Activated CD4-positive, CD25-positive, alpha-beta regulatory T cell (primary cell): ENCODE measurements at places on chromosomes 3 and 15.

DNA sequence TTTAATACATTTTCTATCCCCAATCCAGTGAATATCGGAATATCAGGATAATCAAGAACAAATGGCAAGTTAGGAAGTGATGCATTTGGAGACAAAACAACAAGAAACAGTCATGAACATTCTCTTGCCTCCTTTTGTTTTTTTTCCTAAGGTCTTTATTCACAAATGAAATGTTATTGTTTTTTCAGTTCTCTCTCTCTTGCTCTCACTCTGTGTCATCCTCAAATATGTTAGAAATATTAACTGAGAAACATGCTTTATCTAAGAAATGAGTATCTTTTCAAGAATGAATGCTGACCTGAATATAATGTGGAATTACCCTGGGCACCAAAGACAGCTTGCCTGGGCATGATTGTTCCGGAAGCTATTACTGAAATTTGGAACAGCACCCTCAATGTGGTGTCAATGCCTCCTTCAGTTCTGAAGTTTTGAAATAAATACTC, 51.3 kb downstream of the RBMS3 start:
- no peak for DNase-seq

GRCh38 chr3:4231041-4231440, 72.1 kb upstream of the SETMAR start:
- DNase-seq, result no peak

GRCh38 chr3:20078194-20078714, 38.0 kb downstream of the KAT2B start:
- no peak for DNase-seq

GRCh38 chr3:169969174-169970095, 2.8 kb downstream of the SEC62 start:
- no peak for DNase-seq

DNA sequence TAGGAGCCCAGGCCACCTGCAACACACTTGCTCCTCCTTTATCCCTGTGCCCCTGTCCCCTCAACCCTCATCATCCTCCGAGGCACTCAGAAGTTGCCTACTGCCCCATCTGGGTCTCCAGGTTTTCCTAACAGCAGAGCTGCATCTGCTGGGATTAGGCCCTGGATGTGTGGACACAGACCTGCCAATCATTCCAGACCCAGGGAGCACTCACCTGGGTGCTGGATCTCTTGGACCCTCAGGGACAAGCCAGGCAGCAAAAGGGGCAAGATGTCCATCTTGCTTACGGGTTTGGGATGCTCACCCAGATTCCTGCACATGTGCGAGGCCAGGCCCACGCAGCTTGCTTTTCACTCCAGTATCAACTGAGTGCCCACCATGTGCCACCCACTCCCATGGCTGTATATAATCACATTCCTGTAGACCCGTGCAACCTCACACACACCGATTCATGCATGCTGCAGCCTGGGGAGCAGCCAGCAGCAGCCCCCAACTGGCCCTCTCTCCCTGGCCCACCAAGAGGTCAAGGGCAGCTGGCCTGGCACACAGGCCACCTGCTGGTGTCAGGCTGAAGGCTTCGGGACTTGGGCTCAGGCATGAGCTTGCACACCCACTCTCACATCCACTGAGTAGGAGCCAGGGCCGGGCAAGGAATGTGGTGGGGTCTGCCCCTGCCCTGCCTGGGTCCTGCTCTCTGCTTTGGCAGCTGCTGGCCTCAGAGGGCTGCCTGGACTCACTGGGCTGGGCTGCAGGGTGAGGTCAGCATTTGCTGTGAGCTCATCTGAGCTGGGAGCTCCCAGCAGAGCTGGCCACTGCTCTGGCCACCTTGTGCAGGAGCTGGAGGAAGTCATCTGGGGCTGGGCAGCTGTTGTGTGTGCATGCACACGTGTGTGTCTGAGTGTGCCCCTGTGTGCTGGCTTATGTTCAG, 14.9 kb downstream of the PRKCD start:
- DNase-seq, result no peak

DNA sequence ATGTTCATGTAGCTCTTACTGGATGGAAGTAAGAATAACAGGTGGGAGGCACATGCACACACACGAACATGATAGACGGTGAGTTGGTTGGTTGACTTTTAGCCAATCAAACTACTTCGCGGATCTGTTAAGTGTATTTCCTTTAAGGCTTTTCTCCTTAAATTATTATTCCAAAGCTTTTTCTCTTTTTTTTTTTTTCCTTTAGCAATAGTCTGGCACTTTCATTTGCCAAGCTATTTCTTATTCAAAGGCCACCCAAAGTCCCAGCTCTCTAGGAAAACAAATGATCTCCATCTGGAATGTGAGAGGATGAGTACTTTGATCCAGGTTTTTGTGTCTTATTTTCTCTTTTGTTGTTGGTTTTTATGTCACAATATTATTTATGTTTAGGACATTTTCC, 141.1 kb downstream of the TPRG1 start:
- DNase-seq, result no peak

GRCh38 chr15:32669896-32670611, 28.5 kb downstream of the SCG5 start:
- DNase-seq, result no peak

GRCh38 chr3:136957751-136958288, at the start of gene IL20RB:
Gene IL20RB, plus strand, starts transcription at chr3:136957983. Its CDS starts 131 bp downstream, at chr3:136958114.
- DNase-seq, result no peak

DNA sequence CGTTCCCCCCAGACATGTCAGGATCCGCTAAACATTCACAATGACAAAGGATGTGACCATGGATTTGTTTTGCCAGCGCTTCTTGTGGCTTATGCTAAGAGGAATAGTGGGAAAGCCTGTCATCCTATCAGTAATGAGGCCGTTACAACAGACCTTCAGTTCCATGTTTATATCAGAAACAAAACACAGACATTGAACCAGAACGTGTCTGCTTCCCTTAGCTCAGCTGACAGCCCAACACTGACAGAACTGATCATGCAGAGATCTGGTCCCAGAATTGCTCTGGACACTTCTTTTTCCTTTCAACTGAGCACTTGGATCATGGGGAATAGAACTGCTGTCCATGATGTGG, 58.3 kb upstream of the MYZAP start:
- no peak for DNase-seq

GRCh38 chr3:184716622-184717398, 4.9 kb upstream of the MAGEF1 start:
- no peak for DNase-seq

- no peak for DNase-seq
These were observed 13.2 kb downstream of the TSPAN3 start for GRCh38 chr15:77057685-77058084.

DNA sequence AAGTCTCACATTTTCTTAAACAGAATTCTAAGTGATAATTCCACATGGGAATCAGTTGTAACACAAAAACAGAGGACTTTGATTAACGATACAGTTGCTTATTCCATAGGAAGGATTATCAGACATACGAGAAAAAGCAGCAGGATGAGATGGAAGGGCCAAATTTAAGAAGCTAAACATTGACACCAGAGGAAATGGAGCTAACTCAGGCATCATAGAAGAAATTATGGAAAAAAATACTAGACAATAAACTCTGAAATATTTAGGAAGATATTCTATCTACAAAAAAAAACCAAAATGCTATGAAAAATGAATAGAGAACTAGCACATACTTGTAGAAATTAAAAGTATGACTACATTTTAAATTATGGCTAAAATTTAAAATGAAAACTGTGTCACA, 776.1 kb downstream of the ROBO1 start:
- DNase-seq, result no peak

DNA sequence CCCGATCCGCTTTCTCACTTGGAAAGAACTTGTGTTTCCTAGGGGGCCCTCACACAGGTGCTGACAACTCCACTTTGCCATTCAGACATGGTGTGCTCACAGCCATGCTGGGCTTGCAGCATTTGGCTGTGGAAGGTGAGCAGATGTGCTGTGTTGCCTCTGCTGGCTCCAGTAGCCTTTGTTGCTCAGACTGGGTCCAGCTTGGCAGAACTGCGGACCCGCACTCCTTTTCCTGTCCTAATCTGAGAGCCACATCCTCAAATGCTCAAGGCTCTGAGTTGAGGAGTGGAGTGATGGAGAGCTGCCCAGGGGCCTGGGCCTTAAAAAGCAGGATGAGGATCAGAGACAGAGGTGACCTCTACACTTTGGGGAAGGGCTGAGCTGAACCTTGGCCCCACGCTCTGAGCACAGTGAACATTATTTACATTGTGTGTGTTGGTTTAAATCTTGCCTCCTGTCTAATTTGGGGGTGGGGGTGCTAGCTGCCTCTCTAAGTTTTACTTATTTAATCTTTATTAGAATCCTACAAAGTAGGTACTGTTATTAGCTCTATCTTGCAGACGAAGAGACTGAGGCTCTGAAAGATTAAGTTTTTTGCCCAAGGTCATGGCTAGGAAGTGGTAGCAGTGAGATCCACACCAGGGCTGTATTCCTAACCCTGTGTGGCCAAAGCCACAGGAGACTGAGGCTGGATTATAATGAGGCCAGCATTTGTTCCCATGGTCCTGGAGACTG, 17.2 kb downstream of the ACOX2 start:
- no peak for DNase-seq

DNA sequence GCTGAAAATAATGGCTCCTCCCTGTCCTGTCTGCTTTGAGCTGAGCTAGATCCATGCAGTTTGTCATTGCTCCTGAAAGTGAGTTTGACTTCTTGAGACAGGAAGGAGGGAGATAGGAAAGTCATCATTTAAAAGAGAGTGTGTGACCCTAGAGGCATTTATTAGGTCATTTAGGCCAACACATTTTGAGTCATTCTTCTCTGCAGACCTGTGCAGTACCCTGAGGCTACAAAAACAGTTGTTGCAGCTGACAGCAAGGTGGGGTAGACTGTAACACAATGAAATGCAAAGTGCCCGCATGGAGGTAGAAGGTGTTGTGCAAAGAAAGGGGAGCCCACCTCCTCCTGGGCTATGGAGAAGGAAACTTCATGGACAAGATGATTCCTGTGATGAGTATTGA, 102.8 kb upstream of the PFN2 start:
- no peak for DNase-seq

- DNase-seq, result no peak
These were observed 272.7 kb downstream of the MECOM start for GRCh38 chr3:169390741-169391305.

DNA sequence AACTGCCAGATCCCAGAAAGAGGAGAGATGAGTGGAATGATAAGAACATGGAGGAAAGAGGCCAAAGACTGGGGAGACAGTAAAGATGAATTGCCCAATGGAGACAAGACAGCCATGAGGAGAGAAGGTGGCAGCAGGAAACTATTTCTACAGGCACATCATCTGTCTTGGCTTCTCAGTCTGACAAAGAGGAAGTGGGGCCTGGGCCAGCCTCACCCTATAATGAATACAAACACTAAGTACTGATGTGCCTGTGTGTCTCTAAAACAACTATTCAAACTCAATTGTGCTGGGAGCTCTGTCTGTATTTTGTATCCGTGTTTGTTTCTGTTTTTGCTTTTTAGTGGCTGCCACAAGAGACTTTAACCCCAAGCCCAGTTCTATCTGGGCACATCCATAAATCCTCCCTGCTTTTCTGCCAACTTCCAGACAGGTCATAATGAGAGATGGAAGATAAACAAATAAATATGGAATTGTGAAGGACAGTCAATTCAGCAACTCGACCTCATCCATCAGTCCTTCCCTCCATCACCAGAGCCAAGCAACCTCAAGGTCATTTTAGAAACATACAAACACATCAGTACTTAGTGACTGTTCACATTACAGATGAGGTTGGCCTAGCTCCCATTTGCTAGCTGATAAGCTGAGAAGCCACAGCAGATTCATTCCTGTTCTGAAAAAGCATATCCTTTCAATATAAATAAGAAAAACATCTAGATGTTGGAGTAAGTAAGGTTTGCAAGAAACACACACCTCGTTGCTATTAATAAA, 116.7 kb downstream of the CADPS start:
- DNase-seq, result no peak

DNA sequence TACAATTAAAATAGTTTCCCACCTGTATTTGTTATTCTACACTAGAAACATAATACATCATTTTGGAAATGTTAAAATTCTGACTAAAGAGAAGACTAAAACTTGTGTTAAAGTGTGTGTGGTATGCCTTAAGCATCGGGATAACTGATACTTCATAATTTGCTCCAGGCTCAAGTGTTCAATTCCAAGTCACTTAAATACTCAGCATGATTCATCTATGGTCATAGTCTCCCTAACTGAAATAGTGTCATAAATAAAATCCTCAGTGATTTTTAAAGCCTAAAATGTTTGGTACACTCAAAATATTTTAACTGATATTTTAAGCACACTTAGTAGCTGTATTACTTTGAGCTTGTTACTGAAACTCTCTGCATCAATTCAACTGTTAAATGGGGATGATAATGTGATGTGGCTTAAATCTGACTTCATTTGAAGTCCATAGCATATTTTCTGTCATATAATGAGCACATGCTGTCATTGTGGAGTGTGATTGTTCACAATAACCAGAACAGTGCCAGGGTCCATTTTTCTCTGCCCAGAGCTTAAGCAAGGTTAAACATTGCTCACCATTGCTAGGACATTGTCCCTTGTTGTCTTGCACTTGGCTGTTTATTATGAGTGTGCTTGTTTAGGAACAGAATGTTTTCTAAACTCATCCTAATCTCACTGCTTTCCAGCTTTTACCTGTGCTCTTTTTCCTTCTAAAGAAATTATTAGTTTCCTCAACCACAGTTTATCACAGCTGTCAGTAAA, 122.2 kb downstream of the KLHL25 start:
- no peak for DNase-seq

DNA sequence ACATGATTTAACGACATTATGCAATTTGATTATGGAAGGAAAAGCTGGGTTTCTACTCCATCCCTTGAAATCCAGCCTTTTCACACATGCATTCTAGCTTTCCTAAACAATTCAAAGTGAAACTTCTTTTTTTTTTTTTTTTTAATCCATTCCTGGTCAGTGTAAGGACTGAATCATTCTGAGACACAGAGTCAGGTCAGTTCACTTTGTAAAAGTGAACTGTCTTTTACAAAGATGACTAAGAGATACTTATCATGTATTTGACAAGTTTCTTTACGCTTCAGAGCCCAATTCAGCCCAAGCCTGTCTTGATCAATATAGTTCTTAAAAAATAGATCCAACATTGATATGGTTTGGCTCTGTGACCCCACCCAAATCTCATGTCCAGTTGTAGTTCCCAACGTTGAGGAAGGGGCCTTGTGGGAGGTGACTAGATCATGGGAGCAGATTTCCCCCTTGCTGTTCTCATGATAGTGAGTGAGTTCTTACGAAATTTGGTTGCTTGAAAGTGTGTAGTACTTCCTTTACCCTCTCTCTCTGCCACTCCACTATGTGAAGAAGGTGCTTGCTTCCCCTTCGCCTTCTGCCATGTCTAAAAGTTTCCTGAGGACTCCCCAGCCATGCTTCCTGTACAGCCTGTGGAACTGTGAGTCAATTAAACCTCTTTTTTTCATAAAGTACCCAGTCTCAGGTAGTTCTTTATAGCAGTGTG, 345.6 kb upstream of the THBS1 start:
- no peak for DNase-seq

GRCh38 chr3:56764184-56764583, 37.6 kb downstream of the ARHGEF3 start:
- no peak for DNase-seq

DNA sequence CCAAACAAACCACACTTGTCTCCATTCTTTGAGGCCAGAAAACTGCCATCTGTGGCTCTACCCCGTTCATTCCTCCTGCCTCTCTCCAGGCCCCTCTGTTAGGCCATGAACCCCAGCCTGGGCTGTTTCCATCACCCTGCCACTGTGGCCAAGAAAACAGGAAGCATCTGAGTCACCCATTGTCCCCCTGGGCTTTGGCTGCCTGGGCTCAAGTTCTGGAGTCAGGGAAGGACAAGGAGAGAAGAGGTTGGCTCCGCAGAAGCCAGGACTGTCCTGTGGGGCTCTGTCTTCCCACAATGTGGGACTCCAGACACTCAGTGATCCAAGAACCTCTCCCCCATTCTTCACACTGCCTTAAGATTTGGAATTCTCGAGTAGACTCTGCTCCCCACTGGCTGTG, 14.8 kb upstream of the LCTL start:
- DNase-seq, result no peak
